ENCODE measurements at places on chromosomes 5 and 9. TPM values are rescaled to one million over a fixed set of nuclear protein-coding genes. Genes with fewer than 3 reads are reported as not detected.

The PAEP gene
- total RNA-seq = not detected

- DNase-seq = no peak
Observed at GRCh38 chr9:131361202-131361833, 32.6 kb upstream of the PRRC2B start.

DNA sequence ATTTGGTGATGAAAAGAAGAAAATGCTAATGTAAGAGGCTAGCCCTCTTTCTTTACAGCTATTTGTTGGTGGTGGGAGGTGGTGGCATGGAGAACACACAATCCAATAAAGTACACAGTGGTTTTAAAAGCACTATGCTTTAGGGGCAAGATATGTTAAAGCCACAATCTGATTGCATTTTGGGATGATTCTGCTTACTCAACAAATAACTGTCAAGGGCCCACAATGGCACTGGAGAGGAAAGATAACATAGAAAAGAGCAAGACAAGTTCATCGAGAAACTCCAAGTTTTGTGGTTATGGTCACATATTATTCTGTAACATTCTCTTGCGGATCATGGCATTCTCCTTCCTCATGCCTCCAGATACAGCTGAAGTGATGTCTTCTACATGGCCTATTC lies 38.8 kb downstream of the OTP start:
- DNase-seq = no peak

DNA sequence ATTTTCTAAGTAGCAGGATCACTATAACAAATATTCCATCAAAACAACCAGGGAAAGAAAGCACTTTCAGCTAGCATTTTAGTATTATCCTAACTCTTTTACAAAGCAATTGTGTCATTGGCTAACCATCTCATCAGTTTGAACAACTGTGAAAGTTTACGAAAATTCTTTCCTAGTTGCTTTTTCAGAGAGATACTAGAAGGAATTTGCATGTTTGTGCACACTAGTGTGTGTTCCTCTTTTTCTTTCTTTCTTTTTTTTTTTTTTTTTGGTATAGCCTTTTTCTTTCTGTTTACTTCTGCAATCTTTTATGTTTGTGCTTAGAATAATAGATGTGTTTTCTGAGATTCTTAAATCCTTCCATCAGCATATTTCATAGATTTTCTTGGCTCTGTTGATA lies 124.7 kb upstream of the SEMA6A start:
- DNase-seq = no peak

DNA sequence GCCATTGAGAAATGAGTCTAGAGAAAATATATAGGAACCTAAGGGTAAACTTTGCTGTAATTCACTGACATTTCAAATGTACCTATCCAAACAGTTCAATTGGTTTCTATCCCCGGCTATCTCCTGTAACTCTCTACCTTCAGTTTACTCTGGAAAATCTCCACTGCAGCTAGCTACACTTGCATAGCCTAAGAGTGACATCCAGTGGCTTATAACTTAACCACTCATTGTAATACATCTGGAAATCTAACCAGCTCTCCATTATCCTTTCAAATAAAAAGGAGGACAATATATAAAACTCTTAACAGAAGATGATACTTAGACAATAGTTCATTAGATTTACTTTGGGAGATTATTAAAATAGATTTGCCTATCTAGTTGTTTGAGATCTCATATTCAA lies 35.3 kb upstream of the SPDL1 start:
- no peak for DNase-seq

- DNase-seq = no peak
Observed at GRCh38 chr5:167720676-167721260, 570.7 kb upstream of the WWC1 start.

All from glutamatergic neuron (in vitro differentiated cells).